ENCODE measurements at places on chromosomes 12 and 14.
A peak's percentile ranks its signal among the peaks of the same experiment; 100 is the strongest.

- H3K4me3 ChIP-seq: no peak overlapping the region
- peak overlapping the region; percentile 67 for H3K27ac ChIP-seq
- DNase-seq: no peak
Observed at GRCh38 chr12:24839268-24839791, 109.6 kb downstream of the BCAT1 start.

DNA sequence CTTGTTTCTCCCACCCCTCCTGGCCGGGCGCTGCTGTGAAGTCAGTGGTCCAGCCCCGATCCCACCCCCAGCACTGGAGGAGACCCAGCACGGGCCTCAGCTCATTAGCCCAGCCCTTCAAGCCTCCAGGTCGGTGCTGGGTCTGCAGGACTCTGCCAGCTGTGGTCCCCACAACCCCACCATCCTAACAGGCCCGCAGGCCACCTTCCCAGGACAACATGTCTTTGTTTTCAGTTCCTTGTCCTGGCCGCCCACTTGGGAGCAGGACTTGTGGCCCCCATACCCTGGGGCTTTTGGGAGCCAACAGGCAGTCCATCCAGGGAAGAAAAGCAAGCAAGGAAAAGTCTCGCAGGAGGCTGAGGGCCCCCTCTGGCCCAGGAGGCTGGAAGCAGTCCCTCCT lies 60.0 kb downstream of the HRK start:
- no peak overlapping the region for H3K27ac ChIP-seq
- peaks cover 33% of the 10 kb centered on the region for H3K4me1 ChIP-seq
- DNase-seq: peak; percentile 29

GRCh38 chr14:38662781-38663180 lies 406.9 kb upstream of the CLEC14A start:
- no peak overlapping the region for H3K4me3 ChIP-seq
- no peak for DNase-seq
- no peaks in the 10 kb centered on the region for H3K4me1 ChIP-seq
- H3K36me3 ChIP-seq: no peaks in the 10 kb centered on the region
- no peak overlapping the region for H3K27ac ChIP-seq

DNA sequence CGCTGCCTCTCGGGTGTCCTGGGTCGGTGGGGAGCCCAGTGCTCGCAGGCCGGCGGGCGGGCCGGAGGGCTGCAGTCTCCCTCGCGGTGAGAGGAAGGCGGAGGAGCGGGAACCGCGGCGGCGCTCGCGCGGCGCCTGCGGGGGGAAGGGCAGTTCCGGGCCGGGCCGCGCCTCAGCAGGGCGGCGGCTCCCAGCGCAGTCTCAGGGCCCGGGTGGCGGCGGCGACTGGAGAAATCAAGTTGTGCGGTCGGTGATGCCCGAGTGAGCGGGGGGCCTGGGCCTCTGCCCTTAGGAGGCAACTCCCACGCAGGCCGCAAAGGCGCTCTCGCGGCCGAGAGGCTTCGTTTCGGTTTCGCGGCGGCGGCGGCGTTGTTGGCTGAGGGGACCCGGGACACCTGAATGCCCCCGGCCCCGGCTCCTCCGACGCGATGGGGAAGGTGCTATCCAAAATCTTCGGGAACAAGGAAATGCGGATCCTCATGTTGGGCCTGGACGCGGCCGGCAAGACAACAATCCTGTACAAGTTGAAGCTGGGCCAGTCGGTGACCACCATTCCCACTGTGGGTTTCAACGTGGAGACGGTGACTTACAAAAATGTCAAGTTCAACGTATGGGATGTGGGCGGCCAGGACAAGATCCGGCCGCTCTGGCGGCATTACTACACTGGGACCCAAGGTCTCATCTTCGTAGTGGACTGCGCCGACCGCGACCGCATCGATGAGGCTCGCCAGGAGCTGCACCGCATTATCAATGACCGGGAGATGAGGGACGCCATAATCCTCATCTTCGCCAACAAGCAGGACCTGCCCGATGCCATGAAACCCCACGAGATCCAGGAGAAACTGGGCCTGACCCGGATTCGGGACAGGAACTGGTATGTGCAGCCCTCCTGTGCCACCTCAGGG lies 679 bp downstream of the ARF6 start:
- H3K27me3 ChIP-seq: no peaks in the 10 kb centered on the region
- peaks cover 15% of the 10 kb centered on the region for H3K36me3 ChIP-seq
- H3K4me3 ChIP-seq: peak overlapping the region; percentile 97
- H3K4me1 ChIP-seq: peaks cover 45% of the 10 kb centered on the region
- H3K27ac ChIP-seq: peak overlapping the region; percentile 99
- DNase-seq: no peak

DNA sequence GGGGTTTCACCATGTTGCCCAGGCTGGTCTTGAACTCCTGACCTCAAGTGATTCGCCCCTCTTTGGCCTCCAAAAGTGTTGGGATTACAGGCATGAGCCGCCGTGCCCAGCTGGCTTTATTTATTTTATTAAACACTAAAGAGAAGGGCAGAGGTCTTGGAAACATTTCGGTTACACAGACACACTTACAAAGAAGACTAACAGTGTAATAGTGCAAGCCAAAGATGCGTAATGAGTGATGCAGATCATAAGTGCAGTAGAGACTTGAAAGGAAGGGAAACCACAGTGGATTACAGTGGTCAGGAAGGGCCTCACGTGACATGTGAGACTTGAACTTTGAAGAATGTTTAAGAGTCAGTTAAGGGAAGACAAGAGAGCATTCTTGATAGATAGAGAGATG lies 33.9 kb upstream of the CDK17 start:
- no peak overlapping the region for H3K27ac ChIP-seq
- no peak overlapping the region for H3K4me3 ChIP-seq
- H3K4me1 ChIP-seq: peaks cover 4% of the 10 kb centered on the region
- H3K36me3 ChIP-seq: no peaks in the 10 kb centered on the region
- no peak for DNase-seq

GRCh38 chr14:30541318-30541717 lies 17.6 kb upstream of the G2E3 start:
- DNase-seq: no peak
- no peaks in the 10 kb centered on the region for H3K4me1 ChIP-seq

DNA sequence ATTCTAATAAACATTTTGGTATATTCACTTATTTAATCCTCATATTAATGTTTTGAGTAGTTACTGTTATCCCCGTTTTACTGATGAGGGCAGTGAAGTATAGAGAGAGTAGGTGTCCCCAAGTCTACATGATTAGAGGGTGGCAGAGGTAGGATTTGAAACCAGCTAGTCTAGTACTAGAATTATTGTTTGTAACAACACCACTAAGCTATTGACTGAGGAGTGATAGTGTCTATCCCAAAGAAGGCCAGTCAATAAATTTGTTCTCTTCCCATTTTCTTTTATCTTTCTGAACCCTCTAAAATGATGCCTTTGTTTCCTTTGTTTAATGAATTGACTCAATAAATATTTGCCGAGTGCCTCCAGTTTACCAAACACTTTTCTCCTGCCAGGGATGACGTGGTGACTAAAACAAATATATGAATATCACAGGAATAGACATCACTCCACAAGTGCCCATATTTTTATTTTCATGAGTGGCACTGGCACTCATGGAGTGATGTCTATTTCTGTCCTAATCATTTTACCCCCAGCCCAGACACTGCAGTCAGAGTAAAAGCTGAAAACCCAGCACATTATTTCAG lies 247.5 kb downstream of the SLC16A7 start:
- H3K27me3 ChIP-seq: no peaks in the 10 kb centered on the region
- no peaks in the 10 kb centered on the region for H3K4me1 ChIP-seq
- no peaks in the 10 kb centered on the region for H3K36me3 ChIP-seq

DNA sequence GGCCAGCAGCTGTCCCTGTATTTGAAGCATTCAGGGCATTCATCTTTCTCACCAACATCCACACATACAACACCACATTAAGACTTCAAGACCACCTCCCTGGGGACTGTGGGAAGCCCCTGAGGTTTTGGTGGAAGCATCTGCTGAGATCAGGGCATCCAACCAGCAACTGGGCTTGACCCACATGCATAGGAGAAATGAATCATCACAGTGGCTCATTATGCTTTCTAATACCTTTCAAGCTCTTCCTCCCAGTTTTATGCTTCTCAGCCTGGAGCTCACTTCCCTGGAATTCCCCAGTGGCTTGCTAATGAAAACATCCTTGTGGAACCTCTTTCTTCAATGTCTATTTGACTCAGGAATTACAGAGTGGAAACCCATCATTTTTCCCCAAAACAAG lies 21.4 kb upstream of the CMKLR1 start:
- H3K36me3 ChIP-seq: no peaks in the 10 kb centered on the region
- H3K27me3 ChIP-seq: peaks cover 15% of the 10 kb centered on the region
- peaks cover 5% of the 10 kb centered on the region for H3K4me1 ChIP-seq
- no peak overlapping the region for H3K4me3 ChIP-seq
- no peak overlapping the region for H3K27ac ChIP-seq

DNA sequence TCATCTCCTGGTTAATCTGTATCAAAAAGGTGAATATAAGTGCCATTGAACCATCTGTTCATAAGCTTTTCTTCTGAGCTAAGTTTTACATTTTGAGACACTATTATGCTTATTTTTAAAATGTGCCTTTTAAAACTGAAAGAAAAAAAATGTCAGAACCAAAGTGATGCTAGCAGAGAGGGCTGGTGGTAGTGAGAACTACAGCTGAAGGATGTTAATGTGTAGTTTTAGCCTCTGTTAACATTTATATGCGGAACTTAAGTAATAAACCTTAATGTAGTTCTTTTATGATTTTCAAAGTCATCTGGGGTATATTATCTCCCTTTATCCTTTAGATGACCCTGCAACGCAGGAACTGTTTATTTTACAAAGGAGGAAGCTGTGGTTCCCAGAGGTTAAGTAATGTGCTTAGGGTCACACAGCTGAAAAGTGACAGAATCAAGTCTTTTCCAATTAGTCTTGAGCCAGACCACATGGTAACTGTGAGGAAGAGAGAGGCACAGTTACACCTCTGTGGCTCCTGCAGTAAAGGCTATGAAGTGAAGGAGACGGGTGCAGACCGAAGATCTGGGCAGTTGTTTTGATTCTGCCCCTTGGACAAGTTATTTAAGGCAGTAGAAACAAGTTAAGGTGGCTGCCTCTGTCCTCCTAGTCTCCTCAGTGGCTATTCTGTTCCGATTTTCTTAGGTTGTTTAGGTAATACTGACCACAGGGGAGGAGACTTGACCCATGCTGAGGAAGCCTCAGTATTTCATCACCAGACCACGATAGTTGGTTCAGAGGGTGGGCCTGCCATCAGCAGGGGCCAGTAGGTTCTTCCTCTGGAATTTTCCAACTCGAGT lies 23.9 kb downstream of the GNG2 start:
- no peaks in the 10 kb centered on the region for H3K27me3 ChIP-seq
- peaks cover 11% of the 10 kb centered on the region for H3K36me3 ChIP-seq
- peak overlapping the region; percentile 9 for H3K27ac ChIP-seq
- DNase-seq: no peak
- H3K4me3 ChIP-seq: no peak overlapping the region

GRCh38 chr12:119631930-119632678 lies 35.8 kb upstream of the PRKAB1 start:
- no peak for DNase-seq
- no peaks in the 10 kb centered on the region for H3K36me3 ChIP-seq
- H3K27ac ChIP-seq: no peak overlapping the region
- H3K27me3 ChIP-seq: peaks cover 53% of the 10 kb centered on the region
- H3K4me3 ChIP-seq: no peak overlapping the region

DNA sequence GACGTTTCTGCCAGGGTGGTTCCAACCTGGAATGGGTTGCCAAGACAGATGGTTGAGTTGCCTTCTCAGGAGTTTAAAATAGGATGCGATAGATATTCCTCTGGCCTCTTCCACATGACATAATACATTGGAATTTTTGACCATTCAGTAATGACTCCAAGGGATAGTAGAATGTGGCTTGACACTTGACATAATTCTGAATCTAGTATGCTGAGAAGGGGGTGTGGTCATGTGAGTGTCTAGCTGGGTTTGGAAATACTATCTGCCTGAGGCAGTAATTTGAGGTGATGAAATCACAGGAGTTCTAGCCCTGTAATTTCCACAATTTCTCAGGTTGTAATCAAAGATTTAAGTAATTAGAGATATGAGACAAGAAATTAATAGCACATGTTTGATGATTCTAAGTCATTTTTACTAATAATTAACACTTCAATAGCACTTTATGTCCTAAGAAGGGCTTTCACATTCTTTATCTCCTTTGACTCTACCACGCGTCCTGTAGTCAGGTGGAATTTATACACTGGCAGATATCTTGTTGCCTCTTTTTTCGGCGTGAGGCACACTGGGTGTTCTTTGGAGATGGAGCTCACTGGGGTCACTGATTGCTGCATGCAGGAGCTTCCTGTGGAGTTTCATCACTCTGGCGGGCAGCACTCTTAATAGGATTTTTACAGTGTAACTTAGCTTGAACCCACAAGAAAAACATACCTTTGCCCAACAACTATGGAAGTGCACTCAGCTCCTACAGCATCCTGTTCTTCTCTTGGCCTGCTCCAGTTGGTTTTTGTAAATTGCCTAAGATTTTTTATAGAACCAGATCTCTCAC lies 3.2 kb upstream of the AMIGO2 start:
- H3K36me3 ChIP-seq: no peaks in the 10 kb centered on the region
- no peak for DNase-seq
- H3K27ac ChIP-seq: no peak overlapping the region
- peaks cover 75% of the 10 kb centered on the region for H3K4me1 ChIP-seq
- H3K27me3 ChIP-seq: peaks cover 52% of the 10 kb centered on the region

- no peak for DNase-seq
- H3K27me3 ChIP-seq: no peaks in the 10 kb centered on the region
- H3K27ac ChIP-seq: no peak overlapping the region
- H3K4me1 ChIP-seq: peaks cover 3% of the 10 kb centered on the region
- H3K4me3 ChIP-seq: no peak overlapping the region
Observed at GRCh38 chr14:71399057-71399487, 491.8 kb downstream of the PCNX1 start.

DNA sequence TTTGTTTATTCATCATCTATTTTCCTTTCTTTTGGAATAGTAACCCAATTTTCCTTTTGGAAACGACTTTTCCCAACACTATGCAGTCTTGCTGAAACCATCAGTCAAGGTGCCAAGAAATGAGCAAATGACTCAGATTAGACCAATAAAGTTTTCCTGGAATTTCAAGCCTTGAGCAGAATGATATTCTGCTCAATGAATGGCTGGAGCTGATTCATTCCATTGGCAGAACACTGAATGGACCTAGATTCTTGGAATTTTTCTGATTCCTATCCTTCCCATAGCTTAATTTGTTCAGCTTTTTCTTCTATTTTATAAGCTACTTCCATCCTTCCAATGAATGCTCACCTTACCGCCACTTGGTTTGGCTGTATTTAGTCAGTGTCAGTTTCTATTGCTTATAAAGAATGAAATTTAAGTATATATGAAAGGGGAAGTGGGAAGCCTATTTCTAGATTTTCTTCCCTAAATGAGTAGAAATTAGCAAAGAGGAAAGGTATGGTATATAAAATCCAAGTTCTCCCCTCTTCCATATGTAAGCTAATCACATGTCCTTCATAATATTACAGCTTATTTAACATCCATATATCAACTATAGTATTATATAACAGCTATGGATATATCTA lies 89.0 kb downstream of the C14orf39 start:
- H3K4me3 ChIP-seq: no peak overlapping the region
- H3K4me1 ChIP-seq: no peaks in the 10 kb centered on the region
- no peak for DNase-seq
- no peak overlapping the region for H3K27ac ChIP-seq

GRCh38 chr12:131044136-131044535 lies 90.4 kb downstream of the ADGRD1 start:
- H3K4me3 ChIP-seq: no peak overlapping the region
- H3K36me3 ChIP-seq: no peaks in the 10 kb centered on the region
- peaks cover 16% of the 10 kb centered on the region for H3K4me1 ChIP-seq
- no peak for DNase-seq

GRCh38 chr12:106459124-106459523 lies 101.6 kb downstream of the POLR3B start:
- no peaks in the 10 kb centered on the region for H3K27me3 ChIP-seq
- H3K4me1 ChIP-seq: peaks cover 15% of the 10 kb centered on the region
- no peak for DNase-seq
- H3K27ac ChIP-seq: peak overlapping the region; percentile 4
- no peak overlapping the region for H3K4me3 ChIP-seq
